Adrenal gland (tissue), 19 donors: ENCODE measurements at places on chromosomes 12 and 14. TPM values are rescaled to one million over a fixed set of nuclear protein-coding genes. Genes with fewer than 3 reads are reported as not detected.

Gene PLEKHG3
- 10.1 TPM for polyA plus RNA-seq

Gene UBE2N
- polyA plus RNA-seq = 36.4 TPM

Gene TAC3
- polyA plus RNA-seq = not detected

Gene OR4M1
- polyA plus RNA-seq = not detected

Gene ENDOU
- 0.16 TPM for polyA plus RNA-seq

Gene NXPH4
- 0.62 TPM for polyA plus RNA-seq

Gene PAX9
- polyA plus RNA-seq = not detected

Gene NEUROD4
- polyA plus RNA-seq = 3.3 TPM

Gene TPH2
- not detected for polyA plus RNA-seq

Gene VDR
- 64.7 TPM for polyA plus RNA-seq

Gene C12orf42
- not detected for polyA plus RNA-seq

Gene ADSS1
- 5.6 TPM for polyA plus RNA-seq

Gene EIF5
- polyA plus RNA-seq = 316 TPM

Gene ZNF140
- 24.8 TPM for polyA plus RNA-seq

Gene PCED1B
- 31.5 TPM for polyA plus RNA-seq

Gene MSRB3
- polyA plus RNA-seq = 9.0 TPM

Gene GPR135
- 3.1 TPM for polyA plus RNA-seq

Gene FAM90A1
- polyA plus RNA-seq = 0.48 TPM

Gene COX8C
- not detected for polyA plus RNA-seq

Gene HCAR3
- not detected for polyA plus RNA-seq

Gene TAS2R30
- 0.64 TPM for polyA plus RNA-seq

Gene PRH2
- polyA plus RNA-seq = 1.0 TPM

Gene DCN
- polyA plus RNA-seq = 491 TPM

Gene INHBC
- polyA plus RNA-seq = not detected

Gene DHRS2
- polyA plus RNA-seq = 4.9 TPM

Gene BDKRB2
- polyA plus RNA-seq = 1.5 TPM

Gene CCDC184
- 6.2 TPM for polyA plus RNA-seq

Gene HELB
- polyA plus RNA-seq = 0.40 TPM

Gene DDX55
- polyA plus RNA-seq = 18.3 TPM

Gene CDKN3
- 1.3 TPM for polyA plus RNA-seq

Gene PPM1H
- polyA plus RNA-seq = 0.97 TPM

Gene DAO
- polyA plus RNA-seq = not detected

Gene SSTR1
- polyA plus RNA-seq = 0.11 TPM

Gene NACA
- polyA plus RNA-seq = 1,599 TPM

Gene OAS1
- 9.2 TPM for polyA plus RNA-seq

Gene PDE6H
- polyA plus RNA-seq = 0.48 TPM

Gene TCL1B
- polyA plus RNA-seq = 0.13 TPM

Gene SDR9C7
- not detected for polyA plus RNA-seq

Gene IFNG-AS1
- not detected for polyA plus RNA-seq

Gene KRT74
- not detected for polyA plus RNA-seq

Gene TMPRSS12
- not detected for polyA plus RNA-seq

Gene POTEG
- polyA plus RNA-seq = not detected

Gene SMOC1
- polyA plus RNA-seq = 6.4 TPM

Gene KRT71
- polyA plus RNA-seq = not detected

Gene LRTM2
- not detected for polyA plus RNA-seq

Gene REP15
- polyA plus RNA-seq = 2.7 TPM

Gene CLEC4D
- polyA plus RNA-seq = not detected

Gene ACRBP
- polyA plus RNA-seq = 0.99 TPM

Gene TBX3
- polyA plus RNA-seq = 181 TPM

Gene DLST
- 42.0 TPM for polyA plus RNA-seq

Gene FGF6
- not detected for polyA plus RNA-seq

Gene CACNA1C
- polyA plus RNA-seq = 2.0 TPM

Gene UNG
- polyA plus RNA-seq = 68.7 TPM

Gene PRORP
- 11.9 TPM for polyA plus RNA-seq

Gene FUT8
- 8.4 TPM for polyA plus RNA-seq

Gene PIANP
- polyA plus RNA-seq = 5.2 TPM
